Large intestine (tissue), 12 donors: ENCODE measurements at places on chromosomes 3 and 15. TPM values are rescaled to one million over a fixed set of nuclear protein-coding genes. Genes with fewer than 3 reads are reported as not detected.

- H3K27me3 ChIP-seq, result no peaks in the 10 kb centered on the region
- H3K4me3 ChIP-seq, result no peak overlapping the region
- no peaks in the 10 kb centered on the region for H3K36me3 ChIP-seq
- H3K27ac ChIP-seq, result no peak overlapping the region
- no peaks in the 10 kb centered on the region for H3K4me1 ChIP-seq
- DNase-seq, result no peak
These were observed 353.0 kb downstream of the ROBO1 start for GRCh38 chr3:79414806-79415205.

DNA sequence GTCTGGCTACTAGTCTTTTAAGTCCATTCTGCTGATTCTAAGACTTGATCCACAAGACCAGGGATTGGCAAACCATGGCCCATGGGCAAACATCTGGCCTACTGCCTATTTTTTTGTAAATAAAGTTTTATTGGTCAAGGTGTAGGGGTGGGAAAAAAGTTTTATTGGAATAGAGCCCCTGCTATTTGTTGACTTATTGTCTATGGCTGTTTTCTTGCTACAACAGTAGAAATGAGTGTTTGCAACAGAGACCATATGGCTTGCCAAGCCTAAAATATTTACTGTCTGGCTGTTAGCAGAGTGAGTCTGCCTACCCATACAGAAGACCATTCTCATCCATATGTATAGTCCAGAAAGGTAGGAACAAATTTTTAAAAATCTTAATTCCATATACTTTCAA is 106.4 kb downstream of the PTPRG start:
- DNase-seq, result no peak
- H3K27ac ChIP-seq, result no peak overlapping the region
- H3K4me3 ChIP-seq, result no peak overlapping the region
- H3K36me3 ChIP-seq, result no peaks in the 10 kb centered on the region

LDHAL6B gene
- polyA plus RNA-seq, result 0.57 TPM

SNX33 gene
- 16.6 TPM for polyA plus RNA-seq

DNA sequence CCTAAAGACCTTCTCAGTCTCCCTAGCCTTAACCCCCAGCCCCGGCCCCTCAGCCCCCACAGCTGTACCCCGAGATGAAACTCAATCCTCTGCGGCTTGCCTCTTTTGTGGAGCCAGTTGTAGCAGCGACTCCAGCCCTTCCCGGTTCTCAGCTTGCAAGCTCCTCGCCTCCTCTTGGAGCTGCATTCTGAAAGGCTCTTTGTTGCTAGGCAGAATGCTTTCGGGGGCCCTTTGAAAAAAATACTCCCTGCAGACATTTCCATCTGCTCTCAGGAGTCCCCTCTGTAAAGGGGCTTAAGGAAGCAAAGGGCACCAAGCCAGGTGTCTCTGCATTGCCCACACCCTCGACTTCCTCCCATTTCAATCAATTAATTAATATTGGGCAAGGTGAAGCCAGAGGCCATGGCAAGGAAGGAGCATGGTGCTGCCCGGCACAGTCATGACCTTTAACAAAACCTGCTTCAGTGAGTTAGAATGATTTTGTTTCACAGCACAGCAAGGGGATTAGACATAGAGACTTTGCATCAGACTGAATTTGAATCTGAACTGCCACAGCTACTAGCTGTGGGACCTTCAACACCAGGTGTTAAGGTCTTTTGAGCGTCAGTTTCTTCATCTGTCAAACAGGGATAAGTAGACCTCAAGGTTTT is 65.5 kb downstream of the SRGAP3 start:
- no peak overlapping the region for H3K27ac ChIP-seq
- H3K36me3 ChIP-seq, result no peaks in the 10 kb centered on the region
- H3K4me1 ChIP-seq, result no peaks in the 10 kb centered on the region
- DNase-seq, result no peak
- no peaks in the 10 kb centered on the region for H3K27me3 ChIP-seq

- DNase-seq, result no peak
- no peak overlapping the region for H3K4me3 ChIP-seq
- H3K27me3 ChIP-seq, result peaks cover 14% of the 10 kb centered on the region
- no peaks in the 10 kb centered on the region for H3K36me3 ChIP-seq
These were observed 120.7 kb downstream of the ANP32A start for GRCh38 chr15:68699881-68700454.

- H3K27me3 ChIP-seq, result no peaks in the 10 kb centered on the region
- no peak overlapping the region for H3K27ac ChIP-seq
- no peak for DNase-seq
- no peak overlapping the region for H3K4me3 ChIP-seq
These were observed 15.4 kb upstream of the LARP6 start for GRCh38 chr15:70869346-70869745.

GRCh38 chr15:81450721-81451120 is 76.7 kb upstream of the TMC3 start:
- H3K4me1 ChIP-seq, result no peaks in the 10 kb centered on the region
- DNase-seq, result no peak
- no peaks in the 10 kb centered on the region for H3K27me3 ChIP-seq
- no peaks in the 10 kb centered on the region for H3K36me3 ChIP-seq
- H3K4me3 ChIP-seq, result no peak overlapping the region

DNA sequence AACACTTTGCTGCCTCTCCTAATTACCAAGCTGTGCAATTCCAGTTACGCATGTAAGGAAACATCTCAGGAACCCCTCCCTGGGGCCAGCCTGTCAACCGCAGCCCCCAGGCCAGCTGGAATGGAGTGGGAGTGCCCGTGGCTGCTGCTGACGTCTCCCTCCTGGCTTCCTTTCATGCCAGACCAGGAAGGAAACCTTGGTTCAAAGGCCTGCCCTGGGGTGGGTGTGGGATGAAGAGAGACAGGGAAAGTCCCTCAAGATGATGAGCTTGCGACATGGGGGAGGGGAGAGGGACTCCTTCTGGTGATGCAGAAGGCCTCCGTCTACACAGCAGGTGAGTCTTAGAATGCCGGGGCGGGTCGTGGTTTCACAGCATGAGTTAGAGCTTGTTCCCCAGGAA is 11.4 kb upstream of the CYP11A1 start:
- no peak overlapping the region for H3K27ac ChIP-seq
- no peaks in the 10 kb centered on the region for H3K36me3 ChIP-seq

- H3K27me3 ChIP-seq, result no peaks in the 10 kb centered on the region
- peaks cover 8% of the 10 kb centered on the region for H3K36me3 ChIP-seq
- H3K4me1 ChIP-seq, result no peaks in the 10 kb centered on the region
- no peak for DNase-seq
- H3K27ac ChIP-seq, result no peak overlapping the region
These were observed 328.3 kb downstream of the PLCL2 start for GRCh38 chr3:17213102-17213501.
